T-helper 17 cell (primary cell): ENCODE measurements at places on chromosomes 1 and 21.

GRCh38 chr1:227793948-227794816 is 21.3 kb upstream of the PRSS38 start:
- DNase-seq: no peak

- DNase-seq: no peak
These were observed 1183.7 kb upstream of the PRMT6 start for GRCh38 chr1:105872817-105873216.

- no peak for DNase-seq
These were observed 22.3 kb downstream of the ABCA4 start for GRCh38 chr1:94098585-94099111.

DNA sequence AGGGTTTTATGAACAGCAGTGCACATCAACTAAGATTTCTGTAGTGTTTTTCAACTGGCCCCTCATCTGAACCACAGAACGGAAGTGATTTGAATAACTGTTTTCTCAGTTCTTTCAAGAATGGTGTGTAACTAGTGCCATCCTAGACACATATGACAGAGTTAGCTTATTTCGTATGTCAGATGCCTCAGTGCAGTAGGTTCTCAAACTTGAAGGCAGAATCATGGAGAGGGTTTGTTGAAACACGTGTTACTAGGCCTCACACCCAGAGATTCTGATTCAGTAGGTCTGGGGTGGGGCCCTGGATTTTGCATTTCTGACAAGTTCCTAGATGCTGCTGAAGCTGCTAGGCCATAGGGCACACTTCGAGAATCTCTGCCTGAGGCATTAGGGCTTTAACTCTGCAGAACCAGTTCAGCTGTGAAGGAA is 49.0 kb downstream of the SCCPDH start:
- no peak for DNase-seq

- no peak for DNase-seq
These were observed 21.5 kb downstream of the INAVA start for GRCh38 chr1:200916152-200916551.

- DNase-seq: no peak
These were observed 186.6 kb upstream of the SPAG17 start for GRCh38 chr1:118371612-118372011.

DNA sequence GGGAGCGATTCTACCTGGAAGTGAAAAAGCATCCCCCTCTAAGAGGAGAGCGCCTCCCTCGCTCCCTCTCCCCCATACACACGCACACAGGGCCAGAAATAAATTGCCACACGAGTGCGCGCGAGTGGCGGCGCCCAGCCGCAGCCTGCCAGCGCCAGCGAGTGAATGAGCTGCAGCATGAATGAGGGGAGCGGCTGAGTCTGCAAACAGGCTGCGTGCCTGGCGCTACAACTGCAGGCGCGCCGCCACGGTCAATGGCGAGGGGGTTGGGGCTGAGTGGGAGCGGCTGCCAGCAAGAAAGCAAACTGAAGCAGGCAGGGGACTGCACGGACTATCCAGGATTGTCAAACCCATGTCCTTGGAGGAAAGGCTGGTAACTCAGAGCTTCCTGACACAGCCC is 2.2 kb downstream of the CAMK1G start:
- DNase-seq: no peak

DNA sequence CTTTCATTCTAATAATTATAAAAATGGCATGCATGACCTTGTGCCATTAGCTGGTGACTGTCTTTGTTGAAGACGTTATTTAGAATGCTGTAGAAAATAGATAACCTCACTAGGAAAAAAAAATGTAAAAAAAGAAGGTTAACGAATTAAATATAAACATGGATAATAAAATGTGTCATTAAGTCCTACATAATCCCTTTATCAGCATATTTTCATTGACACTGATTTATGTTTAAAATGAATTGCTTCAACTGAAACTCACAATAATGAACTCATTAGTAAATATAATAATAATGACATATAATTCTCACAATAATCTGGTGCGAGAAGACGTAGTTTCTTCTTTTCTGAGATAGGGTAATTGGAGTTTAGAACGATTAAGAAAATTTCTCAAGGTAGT is 4.7 kb downstream of the TMPRSS15 start:
- DNase-seq: no peak

DNA sequence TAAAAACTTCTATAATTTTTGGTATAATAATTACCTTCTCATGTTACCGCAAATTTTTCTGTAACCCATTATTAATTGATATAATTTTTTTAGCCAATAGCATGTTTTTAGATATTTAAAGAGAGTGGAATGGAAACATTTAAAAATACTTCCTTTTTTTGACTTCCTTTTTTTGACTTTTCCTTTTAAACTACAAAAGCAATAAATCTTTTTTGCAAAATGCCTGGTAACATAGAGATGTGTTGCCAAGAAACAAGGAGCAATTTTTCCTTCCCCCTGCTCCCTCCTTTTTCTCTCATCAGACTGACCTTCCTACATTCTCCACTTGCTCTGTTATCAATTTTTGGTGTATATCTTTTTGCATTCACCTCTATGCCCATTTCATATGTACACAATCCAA is 666.2 kb downstream of the ADGRL2 start:
- no peak for DNase-seq

- no peak for DNase-seq
These were observed 44.3 kb upstream of the LRRC7 start for GRCh38 chr1:69523461-69523860.

DNA sequence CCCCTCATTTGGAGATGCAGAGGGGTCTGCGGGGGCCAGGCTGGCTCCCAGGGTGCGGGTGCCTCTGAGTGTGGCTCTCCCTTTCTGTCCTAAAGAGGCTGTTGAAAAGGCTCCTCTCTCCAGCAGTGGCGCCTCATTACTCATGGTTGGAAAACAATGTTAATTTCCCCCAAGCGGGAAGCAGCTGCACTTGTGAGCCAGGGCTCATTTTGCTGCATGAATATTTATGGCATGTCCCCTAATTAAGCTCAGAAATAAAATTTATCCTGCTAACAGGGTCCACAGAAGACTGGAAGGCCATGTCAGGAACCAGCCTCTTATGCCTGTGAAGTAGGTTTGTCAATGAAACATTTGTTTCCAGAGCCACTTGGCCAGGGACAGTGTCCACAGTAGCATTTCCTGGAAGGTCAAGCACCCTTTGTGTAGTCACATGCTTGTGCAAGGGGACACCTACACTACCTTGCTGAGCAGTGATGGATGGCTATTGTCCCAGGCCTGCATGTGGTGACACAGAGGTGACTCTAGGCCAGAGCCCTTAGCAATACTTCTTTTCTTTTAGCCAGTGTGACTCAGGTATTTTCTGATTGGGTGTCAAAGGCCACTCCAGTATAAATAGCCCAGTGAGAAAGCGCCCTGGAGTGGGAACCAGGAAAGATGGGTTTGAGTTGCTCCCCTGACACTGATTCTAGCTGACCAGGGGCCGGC is 259.0 kb downstream of the FOXD2 start:
- DNase-seq: no peak

DNA sequence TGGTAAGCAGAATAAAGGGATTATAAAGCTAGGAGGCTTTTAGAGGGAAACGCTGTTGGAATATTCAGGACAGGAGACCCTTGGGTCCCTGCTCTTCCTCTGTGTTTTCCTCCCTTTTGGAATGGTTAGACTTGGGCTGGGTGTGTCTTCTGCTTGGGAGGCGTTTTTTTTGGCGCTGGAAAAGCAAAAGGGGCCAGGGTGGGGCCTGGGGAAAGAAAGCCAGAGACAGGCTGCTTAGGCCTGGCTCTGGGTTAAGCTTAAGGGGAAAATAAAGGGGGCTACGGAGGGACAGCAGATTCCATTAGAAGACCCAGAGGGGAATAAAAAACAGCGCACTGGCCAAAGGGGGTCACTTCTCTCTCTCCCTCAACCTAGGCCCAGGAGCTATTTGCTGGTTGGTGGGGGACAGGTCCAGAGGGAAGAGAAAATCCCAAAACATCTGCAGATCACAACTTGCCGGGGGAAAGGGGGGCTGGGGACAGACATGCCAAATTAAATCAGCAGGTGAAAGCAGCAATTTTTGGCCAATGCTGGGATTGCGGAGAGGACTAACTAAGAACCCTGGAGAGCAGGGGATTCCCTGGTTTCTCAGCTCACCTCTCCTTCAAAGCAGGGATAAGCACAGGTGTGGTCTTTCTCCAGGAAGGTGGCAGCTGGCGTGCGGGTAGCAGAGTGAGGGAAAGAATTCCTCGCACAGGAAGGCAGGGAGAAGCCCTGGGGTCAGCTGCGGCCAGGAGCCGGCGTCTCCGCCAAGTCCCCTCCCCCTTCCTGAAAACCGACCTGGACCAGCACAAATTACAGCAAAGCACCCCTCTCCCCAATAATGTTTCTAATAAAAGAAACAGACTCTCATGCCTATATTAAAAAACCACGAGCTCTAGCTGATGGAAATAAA is 82.2 kb upstream of the AK4 start:
- DNase-seq: no peak

- no peak for DNase-seq
These were observed 87.6 kb downstream of the CTH start for GRCh38 chr1:70498666-70499065.

GRCh38 chr1:27099587-27100334 is 55.2 kb downstream of the SLC9A1 start:
- no peak for DNase-seq

DNA sequence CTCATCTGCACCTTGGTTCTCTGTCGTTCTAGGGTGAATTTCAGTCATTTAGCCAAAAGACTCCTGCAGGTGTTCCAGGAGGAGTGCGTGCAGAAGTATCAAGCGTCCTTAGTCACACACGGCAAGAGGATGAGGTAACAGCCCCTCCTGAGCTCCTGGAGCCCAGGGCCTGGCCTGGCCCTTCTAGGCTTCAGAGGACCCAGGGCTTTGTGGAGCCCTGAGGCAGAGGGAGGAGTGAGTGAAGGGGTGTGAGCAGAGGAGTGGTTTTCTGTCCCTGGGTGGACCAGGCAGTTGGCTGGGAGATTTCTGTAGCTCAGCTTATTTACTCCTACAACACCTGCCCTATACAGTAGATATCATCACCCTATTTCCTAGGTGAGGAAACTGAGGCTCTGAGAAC is 15.7 kb upstream of the RASSF5 start:
- DNase-seq: no peak

DNA sequence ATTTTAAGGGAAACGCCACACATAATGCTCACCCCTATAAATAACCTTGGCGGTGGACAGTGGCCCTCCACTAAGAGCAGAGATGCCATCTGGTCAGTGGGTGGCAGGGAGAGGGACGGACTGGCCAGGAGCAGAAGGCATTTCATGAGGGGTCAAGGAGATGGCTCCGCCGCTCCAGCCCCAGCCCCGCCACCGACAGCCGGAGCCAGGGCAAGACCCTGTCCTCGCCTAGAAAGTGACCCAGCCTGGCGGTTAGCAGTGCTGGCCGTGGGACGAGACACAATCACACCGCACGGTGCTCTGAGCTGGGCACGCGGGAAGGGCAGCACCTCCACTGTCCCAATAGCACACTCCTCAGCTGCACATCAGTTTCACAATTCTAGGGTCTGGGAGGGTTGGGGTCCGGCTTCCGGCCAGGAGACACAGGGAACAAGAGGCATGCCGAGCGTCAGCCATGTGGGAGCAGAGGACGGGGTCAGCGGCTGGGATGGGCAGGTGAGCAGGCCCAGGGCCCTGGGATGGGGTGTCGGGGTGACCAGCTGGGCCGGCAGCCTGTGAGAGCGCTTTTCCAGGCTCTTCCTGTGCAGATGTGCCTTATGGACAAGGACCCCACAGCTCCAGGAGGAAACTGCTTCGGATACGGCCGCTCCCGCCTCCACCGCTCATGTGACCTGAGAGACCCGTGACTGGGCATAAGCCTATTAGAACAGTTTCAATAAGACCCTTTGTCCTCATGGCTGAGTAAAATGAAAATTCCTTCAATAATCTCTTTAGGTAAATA is 5.7 kb downstream of the SLC19A1 start:
- no peak for DNase-seq

DNA sequence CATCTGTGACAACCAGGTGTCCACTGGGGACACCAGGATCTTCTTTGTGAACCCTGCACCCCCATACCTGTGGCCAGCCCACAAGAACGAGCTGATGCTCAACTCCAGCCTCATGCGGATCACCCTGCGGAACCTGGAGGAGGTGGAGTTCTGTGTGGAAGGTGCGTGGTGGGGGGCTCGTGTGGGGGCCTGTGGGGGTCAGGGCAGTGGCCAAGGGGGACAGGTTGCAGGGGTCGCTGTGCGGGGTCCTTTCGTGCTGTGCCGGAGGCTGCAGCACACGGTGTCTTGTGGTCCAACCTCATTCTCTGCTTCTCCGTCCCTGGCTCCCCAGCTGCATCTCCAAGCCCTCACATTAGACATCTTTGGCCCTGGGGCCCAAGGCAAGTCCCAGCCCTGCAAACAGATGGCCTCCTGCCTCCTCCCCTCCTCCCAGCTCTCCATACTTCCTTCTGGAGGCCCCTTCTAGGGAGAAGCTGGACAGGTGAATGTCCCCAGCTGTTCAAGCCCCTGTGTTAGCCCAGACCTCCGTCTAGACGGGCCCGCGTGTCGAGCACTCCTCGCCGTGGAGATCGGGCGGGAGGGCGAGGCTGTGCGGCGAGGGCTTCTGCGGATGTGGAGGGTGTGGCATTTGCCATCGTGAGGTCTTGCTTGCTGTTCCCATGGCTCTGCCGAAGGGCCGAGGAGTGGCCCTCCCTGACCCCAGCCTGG is 2.5 kb downstream of the AGRN start:
- no peak for DNase-seq

GRCh38 chr1:5997316-5997715 is 5.1 kb upstream of the NPHP4 start:
- no peak for DNase-seq

DNA sequence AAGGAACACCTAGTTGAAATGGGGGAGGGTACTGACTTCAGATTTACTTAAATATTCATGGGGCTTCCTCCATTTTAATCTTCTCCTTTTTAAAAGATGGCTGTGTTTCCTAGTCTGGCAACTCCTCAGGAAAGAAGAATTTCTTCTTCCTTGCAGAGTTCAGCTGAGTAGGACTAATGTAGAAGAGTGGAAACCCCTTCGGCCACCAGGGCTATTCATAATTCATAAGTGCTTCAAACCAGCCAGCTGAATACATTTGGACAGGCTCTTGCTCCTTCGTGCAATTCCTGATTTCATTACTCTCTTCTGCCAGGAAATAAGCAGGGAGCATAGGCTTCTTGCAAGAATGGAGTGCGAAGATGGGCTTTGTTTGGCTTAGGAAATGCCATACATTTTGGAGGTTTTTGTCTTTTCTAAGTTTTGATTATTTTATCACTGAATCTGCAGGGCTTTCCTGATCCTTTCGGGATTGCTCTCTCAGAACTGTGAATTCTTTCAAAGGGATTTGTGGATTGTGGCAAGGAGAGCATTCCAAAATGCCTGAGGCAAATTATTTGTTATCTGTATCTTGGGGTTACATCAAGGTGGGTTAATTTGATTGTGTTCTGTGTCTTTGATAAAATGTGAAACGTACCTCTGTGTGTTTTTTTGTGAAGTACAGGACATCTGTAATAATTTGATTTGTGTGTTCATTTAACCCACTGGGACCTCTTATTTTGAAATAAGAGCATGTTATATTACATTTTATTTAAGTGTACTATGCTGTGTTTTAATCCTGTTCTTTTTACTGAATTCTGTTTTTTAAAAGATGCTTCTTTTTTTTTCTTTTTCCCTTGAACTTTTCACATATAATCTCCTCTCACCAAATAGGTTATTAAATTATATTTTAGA is 179.4 kb upstream of the SGIP1 start:
- no peak for DNase-seq
